ENCODE measurements at places on chromosomes 6 and 20. TPM values are rescaled to one million over a fixed set of nuclear protein-coding genes. Genes with fewer than 3 reads are reported as not detected.

Gene TSHZ2
- 19.0 TPM for total RNA-seq

Gene TGM3
- 0.25 TPM for total RNA-seq

Gene TMEM74B
- 1.2 TPM for total RNA-seq

Gene ZNF341
- total RNA-seq = 1.5 TPM

GRCh38 chr6:84411060-84411629, 183.7 kb upstream of the CEP162 start:
- DNase-seq = no peak

DNA sequence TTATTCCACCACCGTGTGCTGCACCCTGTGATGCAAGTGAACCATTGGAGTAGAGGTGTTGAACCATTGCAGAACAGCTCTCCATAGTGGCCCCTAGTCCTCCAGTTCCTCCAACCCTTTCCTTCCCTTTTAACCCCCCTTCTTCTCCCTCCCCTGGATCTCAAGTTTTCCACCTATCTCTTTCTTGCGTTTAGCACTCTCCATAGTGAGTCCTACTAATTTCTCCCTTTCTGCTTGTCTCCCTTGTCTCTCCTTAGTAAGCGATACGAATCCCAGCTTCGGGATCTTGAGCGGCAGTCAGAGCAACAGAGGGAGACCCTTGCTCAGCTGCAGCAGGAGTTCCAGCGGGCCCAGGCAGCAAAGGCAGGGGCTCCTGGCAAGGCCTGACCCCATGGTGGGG, 1.1 kb downstream of the PFDN6 start:
- DNase-seq = no peak

DNA sequence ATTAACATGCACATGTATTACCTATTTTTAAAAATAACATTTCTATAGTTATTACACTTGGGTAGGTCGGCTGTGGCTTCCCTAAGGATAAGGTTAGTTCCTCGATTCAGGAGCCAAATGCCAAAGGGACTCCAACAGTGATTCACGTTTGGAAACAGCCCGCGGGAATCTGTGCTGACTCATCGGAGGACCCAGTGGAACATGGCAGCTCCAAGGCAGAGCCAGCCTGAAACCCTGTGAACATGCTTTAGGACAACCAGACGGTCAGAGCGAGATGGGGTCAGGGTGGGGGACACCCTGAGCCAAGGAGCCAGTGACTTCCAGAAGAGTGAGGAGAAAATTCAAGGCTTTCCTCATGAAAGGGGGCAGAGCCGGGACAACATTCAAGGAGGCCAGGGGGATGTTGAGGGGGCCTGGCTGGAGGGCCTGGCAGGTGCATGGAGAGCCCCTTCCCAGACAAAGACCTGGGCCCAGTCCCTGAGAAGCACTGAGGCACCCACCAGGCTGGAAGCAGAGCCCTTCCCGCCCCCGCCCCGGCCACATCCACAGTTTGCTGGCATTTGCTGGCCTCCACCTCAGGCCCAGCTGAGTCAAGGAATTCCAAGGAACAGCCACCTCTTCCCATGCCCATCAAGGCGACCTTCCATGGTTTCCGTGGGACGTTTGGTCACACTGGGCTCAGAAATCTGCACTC, 133.2 kb downstream of the SNX5 start:
- DNase-seq = no peak

- no peak for DNase-seq
Observed at GRCh38 chr20:63536241-63536977, 767 bp downstream of the PTK6 start.

Gene SNX21
- total RNA-seq = 7.9 TPM

- DNase-seq = no peak
Observed at GRCh38 chr6:53112404-53112803, 36.2 kb downstream of the GCM1 start.

Gene LRRN4
- 0.40 TPM for total RNA-seq

All from left lobe of liver (tissue), 2 donors.